ENCODE measurements at places on chromosomes 13 and 19.

- no peak for DNase-seq
Observed at GRCh38 chr19:42204664-42205063, 12.8 kb downstream of the DEDD2 start.

DNA sequence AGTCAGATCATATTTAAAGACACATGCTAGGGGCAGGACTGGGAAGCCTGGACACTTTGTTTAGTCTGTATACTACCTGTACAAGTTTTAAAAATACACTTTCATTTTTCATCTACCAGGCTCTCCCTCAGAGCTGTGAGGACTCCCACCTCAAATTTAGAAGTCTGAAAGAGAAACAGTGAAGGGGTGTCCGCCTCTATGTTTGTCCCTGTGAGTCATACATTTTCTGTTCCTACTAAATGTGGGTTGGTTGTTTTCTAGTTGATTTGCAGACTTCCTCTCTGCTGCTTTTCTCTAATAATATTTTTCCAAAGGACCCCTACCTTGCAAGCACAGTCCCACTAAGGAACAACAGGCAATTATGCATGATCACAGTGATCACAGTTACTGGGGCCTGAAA, 110.5 kb downstream of the ENOX1 start:
- no peak for DNase-seq

DNA sequence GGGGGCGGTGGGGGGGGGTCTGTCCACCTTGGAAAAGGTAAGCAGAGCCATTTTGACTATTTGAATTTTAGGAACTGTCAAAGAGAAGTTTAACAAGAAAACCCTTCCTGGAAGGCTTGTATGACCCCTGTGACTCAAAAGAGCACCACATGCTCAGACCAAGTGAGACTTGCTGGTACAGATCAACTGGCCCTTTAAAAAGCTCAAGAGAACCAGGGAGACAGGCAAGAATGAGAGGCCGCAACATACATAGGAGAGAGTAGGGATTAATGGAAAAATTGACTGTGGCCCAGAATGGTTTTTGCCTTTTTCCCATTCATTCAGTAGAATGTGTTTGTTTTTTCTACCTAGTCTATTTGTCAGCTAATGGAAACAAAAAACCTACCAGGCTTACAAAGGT, 26.2 kb upstream of the ATP8A2 start:
- DNase-seq = no peak

GRCh38 chr19:55310498-55310897, 14.6 kb downstream of the TMEM150B start:
- no peak for DNase-seq

DNA sequence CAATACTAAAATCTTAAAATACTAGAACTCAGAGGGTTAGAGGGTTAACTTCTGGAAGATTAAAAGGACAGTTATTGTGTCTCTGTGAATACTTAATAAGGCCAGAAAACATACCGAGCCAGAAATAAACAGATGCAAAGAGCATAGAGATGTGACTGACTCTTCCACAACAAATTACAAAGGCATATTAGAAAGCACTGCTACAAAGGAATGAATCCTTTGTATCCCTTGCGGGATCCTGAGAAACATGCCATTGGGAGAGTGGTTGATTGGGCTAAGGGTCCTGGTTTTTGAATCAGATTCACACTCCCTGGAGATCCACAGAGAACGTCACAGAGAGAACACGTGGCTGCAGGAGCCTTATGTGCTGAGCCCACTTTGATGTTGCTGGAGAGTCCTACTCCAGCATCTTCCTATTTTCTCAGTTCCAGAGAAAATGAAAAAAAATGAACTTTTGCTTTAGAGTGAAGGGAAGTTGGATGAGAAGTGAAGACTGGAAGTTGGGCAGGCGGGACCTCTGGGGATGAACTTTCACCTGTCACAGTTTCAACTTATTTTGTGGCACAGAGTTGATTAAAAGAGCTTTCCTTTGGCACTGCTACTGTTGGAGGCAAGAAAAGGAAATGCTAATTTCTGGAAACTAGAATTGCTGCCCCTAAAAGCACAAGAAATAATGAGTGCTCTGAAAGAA, 309.9 kb downstream of the DCT start:
- DNase-seq = no peak

GRCh38 chr19:19034204-19034624, 811 bp downstream of the ARMC6 start:
- peak; percentile 42 for DNase-seq

- DNase-seq = no peak
Observed at GRCh38 chr13:112955956-112956355, 13.1 kb upstream of the MCF2L start.

GRCh38 chr13:52695856-52696255, 43.2 kb downstream of the SUGT1 start:
- peak; percentile 31 for DNase-seq

- DNase-seq = no peak
Observed at GRCh38 chr19:57599377-57599760, 316 bp upstream of the ZNF530 start.

Data from astrocyte (in vitro differentiated cells and primary cell).